CD4-positive, alpha-beta T cell (primary cell): ENCODE measurements at places on chromosomes 7 and 10.

GRCh38 chr7:79714081-79714480 is 260.6 kb upstream of the MAGI2 start:
- H3K27ac ChIP-seq = no peak overlapping the region
- DNase-seq = no peak
- no peaks in the 10 kb centered on the region for H3K4me1 ChIP-seq
- H3K36me3 ChIP-seq = no peaks in the 10 kb centered on the region
- no peaks in the 10 kb centered on the region for H3K27me3 ChIP-seq

GRCh38 chr10:68135362-68135761 is 26.1 kb downstream of the MYPN start:
- H3K4me3 ChIP-seq = no peak overlapping the region
- no peak overlapping the region for H3K27ac ChIP-seq
- no peaks in the 10 kb centered on the region for H3K36me3 ChIP-seq
- DNase-seq = no peak
- H3K27me3 ChIP-seq = peaks cover 3% of the 10 kb centered on the region
- H3K4me1 ChIP-seq = no peaks in the 10 kb centered on the region

- no peak overlapping the region for H3K4me3 ChIP-seq
- DNase-seq = no peak
- no peaks in the 10 kb centered on the region for H3K36me3 ChIP-seq
- no peak overlapping the region for H3K27ac ChIP-seq
- no peaks in the 10 kb centered on the region for H3K4me1 ChIP-seq
Measured at GRCh38 chr10:32139223-32140073, 83.2 kb upstream of the KIF5B start.

DNA sequence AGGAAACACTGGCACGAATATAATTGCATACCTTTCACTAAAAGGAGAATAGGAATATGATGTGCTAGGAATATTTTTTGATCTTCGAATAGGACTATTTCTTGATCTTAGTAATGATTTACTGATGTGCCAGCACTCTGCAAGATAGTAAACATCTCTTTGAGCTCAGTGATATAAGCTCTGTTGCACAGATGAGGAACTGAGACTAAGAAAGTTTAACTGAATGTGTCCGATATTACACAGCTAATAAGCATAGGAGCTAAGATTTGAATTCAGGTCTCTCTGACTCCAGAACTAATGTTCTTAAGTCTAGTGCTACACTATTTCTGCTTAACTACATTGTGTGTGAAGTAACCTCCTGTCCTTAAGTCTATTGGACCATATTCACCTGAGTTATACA is 98.4 kb upstream of the PTPRZ1 start:
- H3K4me1 ChIP-seq = no peaks in the 10 kb centered on the region
- H3K27ac ChIP-seq = no peak overlapping the region
- H3K36me3 ChIP-seq = no peaks in the 10 kb centered on the region
- no peaks in the 10 kb centered on the region for H3K27me3 ChIP-seq

- DNase-seq = no peak
- no peaks in the 10 kb centered on the region for H3K4me1 ChIP-seq
- H3K4me3 ChIP-seq = no peak overlapping the region
- H3K27ac ChIP-seq = no peak overlapping the region
- no peaks in the 10 kb centered on the region for H3K27me3 ChIP-seq
Measured at GRCh38 chr10:53836638-53837037, 964.4 kb downstream of the PCDH15 start.

- peak overlapping the region; percentile 36 for H3K27ac ChIP-seq
- H3K36me3 ChIP-seq = no peaks in the 10 kb centered on the region
- H3K27me3 ChIP-seq = no peaks in the 10 kb centered on the region
- peak overlapping the region; percentile 70 for H3K4me3 ChIP-seq
- DNase-seq = no peak
Measured at GRCh38 chr7:30027065-30027456, 559 bp upstream of the FKBP14 start.

- no peaks in the 10 kb centered on the region for H3K4me1 ChIP-seq
- DNase-seq = no peak
- no peaks in the 10 kb centered on the region for H3K36me3 ChIP-seq
Measured at GRCh38 chr7:98753989-98754479, 115.8 kb downstream of the TMEM130 start.

DNA sequence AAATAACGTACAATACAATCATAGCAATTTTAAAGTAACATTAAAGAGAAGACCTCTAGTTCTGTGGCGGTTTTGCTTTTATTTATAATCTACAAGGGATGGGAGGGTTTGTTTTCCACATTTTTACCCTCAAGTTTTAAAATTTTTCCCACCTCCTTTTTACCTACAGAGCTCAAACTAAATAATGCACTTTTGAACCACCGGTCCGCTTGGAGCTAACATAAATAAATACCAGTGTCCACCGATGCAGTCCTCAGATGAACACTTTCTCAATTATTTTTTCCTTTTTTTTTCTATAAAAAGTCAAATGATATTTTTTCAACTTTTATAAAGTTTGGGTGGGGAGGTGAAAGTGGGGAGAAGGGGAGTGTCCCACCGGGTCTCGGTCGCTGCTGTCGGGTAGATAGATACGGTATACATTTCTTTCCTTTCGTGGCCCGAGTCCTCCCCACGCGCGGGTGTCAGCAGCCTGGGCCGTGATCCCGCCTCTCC is 3.3 kb downstream of the ZNF503 start:
- H3K27me3 ChIP-seq = peaks cover 57% of the 10 kb centered on the region
- H3K27ac ChIP-seq = no peak overlapping the region
- no peaks in the 10 kb centered on the region for H3K36me3 ChIP-seq
- no peak overlapping the region for H3K4me3 ChIP-seq
- no peak for DNase-seq
- peaks cover 47% of the 10 kb centered on the region for H3K4me1 ChIP-seq

- no peak overlapping the region for H3K27ac ChIP-seq
- no peaks in the 10 kb centered on the region for H3K36me3 ChIP-seq
- H3K4me1 ChIP-seq = no peaks in the 10 kb centered on the region
- no peaks in the 10 kb centered on the region for H3K27me3 ChIP-seq
- no peak for DNase-seq
- no peak overlapping the region for H3K4me3 ChIP-seq
Measured at GRCh38 chr10:642186-642890, 47.1 kb downstream of the DIP2C start.

- H3K36me3 ChIP-seq = peaks cover 44% of the 10 kb centered on the region
- H3K4me1 ChIP-seq = no peaks in the 10 kb centered on the region
- no peak overlapping the region for H3K4me3 ChIP-seq
Measured at GRCh38 chr10:69160809-69161241, 19.2 kb upstream of the SUPV3L1 start.

DNA sequence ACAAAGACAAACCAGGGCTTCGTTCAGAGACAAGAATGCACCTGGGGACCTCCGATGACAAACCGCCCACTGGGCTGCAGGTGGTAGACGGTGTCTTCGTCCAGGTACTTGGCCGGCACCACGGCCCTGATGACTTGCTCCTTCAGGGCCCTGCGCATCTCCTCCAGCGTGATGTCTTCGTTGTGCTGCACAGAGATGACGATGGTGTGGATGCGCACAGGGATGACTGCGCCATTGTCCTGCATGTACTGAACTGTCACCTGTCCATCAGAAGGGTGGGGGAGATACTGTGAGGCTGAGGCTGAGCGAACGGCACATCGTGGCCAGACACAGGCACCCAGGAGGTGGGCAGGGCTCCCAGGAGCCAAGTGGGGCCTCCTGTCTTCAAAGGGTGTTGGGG is 13.1 kb downstream of the MAT1A start:
- no peak for DNase-seq
- no peak overlapping the region for H3K27ac ChIP-seq
- H3K36me3 ChIP-seq = no peaks in the 10 kb centered on the region
- peaks cover 4% of the 10 kb centered on the region for H3K27me3 ChIP-seq
- H3K4me3 ChIP-seq = no peak overlapping the region

DNA sequence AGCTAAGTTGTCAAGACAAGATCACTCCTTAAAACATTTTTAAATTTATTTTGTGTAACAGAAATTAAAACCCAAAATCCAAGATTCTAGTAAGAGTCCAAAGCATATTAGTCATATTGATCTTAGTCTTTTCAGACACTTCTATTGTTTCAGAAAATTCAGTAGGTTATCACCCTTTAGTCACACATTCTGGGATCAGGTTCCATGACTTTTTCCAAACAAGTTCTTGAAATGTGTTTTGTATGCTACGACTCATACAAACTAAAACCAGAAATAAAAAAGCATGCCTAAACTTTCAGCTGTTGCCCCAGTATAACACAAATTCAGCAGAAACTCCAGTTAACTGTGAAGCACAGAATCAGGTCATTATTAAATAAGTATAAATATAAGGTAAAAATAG is 10.7 kb downstream of the SEMA3D start:
- H3K27me3 ChIP-seq = no peaks in the 10 kb centered on the region
- no peaks in the 10 kb centered on the region for H3K36me3 ChIP-seq
- no peak for DNase-seq
- no peaks in the 10 kb centered on the region for H3K4me1 ChIP-seq
- H3K4me3 ChIP-seq = no peak overlapping the region
- no peak overlapping the region for H3K27ac ChIP-seq

DNA sequence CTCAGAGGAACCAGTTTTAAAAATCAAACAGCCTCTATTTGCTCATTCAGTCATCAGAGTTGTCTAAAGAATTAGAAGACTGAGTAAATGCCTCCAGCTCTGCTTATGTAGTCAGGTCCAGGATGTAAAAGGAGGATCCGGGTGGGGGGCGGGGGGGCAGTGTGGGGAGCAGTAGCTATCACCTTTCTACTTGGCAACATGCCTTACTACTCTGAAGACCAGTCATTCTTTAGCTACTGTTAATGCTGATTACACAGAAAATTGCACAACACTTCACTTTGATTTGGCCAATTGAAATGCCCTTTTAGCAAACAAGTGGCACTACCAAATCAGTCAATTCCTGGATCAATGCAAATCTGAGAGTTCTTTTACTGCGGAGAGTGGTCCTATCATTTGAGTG is 164.2 kb downstream of the NXPH1 start:
- H3K27ac ChIP-seq = no peak overlapping the region
- no peak overlapping the region for H3K4me3 ChIP-seq
- H3K4me1 ChIP-seq = no peaks in the 10 kb centered on the region
- no peaks in the 10 kb centered on the region for H3K36me3 ChIP-seq

GRCh38 chr10:16673443-16673842 is 143.8 kb downstream of the RSU1 start:
- no peaks in the 10 kb centered on the region for H3K4me1 ChIP-seq
- H3K36me3 ChIP-seq = peaks cover 9% of the 10 kb centered on the region
- no peaks in the 10 kb centered on the region for H3K27me3 ChIP-seq
- no peak for DNase-seq
- H3K27ac ChIP-seq = no peak overlapping the region

DNA sequence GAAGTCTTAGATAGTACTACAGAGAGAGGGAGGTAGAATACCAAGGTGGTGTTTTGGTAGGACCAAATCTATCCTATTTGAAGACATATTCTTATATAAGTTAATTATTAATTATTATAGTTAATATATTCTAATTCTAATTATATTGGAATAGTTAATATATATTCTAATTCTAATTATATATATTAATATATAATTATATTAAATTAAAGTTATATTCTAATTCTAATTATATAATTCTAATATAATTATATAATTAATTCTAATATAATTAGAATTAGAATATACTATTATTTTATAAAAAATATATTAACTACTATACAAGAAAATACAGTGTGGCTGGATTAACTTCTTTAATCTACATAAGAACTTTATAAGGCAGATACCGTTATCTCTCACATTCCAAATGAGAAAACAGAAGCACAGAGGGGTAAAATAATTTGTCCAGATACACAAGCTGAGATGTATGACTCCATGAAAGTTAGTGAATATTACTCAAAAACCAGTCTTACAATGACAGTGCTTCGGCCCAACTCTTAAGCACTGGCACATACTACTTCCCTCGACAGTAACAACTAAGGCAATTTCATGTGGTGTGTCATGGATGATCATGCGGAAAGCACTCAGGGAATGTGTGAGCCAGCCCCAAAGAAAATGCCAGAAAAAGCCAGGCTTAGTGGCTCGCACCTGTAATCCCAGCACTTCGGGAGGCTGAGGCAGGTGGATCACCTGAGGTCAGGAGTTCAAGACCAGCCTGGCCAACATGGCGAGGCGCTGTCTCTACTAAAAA is 42.6 kb downstream of the TYW1B start:
- H3K27me3 ChIP-seq = no peaks in the 10 kb centered on the region
- no peaks in the 10 kb centered on the region for H3K4me1 ChIP-seq
- no peaks in the 10 kb centered on the region for H3K36me3 ChIP-seq
- H3K4me3 ChIP-seq = no peak overlapping the region
- DNase-seq = no peak

DNA sequence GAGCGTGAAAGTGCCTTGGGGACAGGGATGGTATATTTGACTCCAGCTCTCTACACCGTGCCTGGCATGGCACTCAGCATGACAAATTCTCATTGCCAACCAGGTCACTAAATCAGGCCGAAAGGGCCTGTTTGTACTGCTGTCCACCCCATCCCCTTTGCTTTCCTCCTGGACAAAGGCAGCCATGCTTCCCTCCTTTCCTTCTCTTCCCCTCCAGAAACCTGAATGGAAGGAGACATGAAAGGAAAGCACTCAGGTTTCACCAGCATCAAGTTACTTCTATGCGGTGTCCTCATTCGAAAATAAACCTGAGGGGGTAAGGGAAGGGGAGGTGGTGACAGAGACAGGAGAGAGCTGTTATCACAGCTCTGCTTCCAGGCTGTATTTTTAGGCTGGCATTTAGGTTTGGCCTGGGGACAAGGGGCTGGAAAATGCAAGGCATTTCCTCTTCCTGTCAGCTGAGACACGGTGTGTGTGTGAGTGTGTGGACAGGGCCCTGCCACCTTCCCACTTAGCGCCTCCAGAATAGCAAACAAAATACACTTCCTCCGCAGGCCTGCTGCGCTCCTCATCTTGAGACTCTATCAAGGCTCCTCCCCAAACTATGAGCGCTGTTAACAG is 79.9 kb upstream of the COL13A1 start:
- H3K27ac ChIP-seq = no peak overlapping the region
- H3K4me1 ChIP-seq = no peaks in the 10 kb centered on the region
- DNase-seq = no peak
- no peak overlapping the region for H3K4me3 ChIP-seq
